ENCODE measurements at places on chromosomes 7 and 10.

GRCh38 chr10:106436123-106436715, 728.3 kb downstream of the SORCS1 start:
- DNase-seq = no peak

DNA sequence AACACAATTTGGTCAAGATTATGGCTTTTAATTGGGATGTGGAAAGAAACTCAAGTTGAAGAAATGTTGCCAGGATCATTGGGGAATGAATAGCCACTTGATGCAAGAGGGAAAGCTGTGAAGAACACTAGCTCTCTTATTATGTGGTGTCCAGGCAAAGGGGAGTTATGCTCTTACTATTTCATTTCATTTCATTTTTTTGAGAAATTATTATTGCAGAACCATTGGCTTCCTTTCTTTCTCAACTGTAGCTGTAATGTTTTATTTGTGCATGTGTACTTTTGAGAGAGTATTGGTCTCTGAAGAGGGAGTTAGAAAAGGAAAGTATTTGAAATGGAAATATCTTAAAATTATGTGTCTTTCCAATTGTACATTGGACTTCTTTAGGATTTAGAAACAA, 312.6 kb upstream of the BMPER start:
- DNase-seq = no peak

- DNase-seq = no peak
Measured at GRCh38 chr7:121796936-121797656, 75.9 kb upstream of the PTPRZ1 start.

DNA sequence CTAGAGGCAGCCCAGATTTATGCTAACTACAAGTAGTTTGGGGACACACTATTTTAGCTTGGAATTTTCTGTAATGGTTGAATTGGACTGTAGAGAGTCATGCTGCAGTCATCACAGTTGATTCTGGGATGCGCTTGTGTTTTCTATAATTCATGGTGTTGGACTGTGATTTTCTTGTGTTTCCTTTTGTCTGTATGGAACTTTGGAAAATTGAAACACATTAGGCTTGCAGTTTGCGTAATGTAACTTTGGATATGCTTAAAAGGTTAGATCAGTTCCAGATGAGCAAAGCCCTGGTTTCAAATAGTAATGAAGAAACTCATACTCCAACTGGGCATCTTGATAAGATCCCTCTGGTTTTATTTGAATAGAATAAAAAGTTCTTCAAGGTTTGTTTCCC, 502.2 kb downstream of the ARL4A start:
- no peak for DNase-seq

GRCh38 chr7:94655126-94655847, 646 bp downstream of the SGCE start:
- no peak for DNase-seq

- DNase-seq = no peak
Measured at GRCh38 chr7:26038201-26038990, 113.6 kb upstream of the NFE2L3 start.

All from activated naive CD4-positive, alpha-beta T cell (primary cell).